HCT116 (cell line): ENCODE measurements at places on chromosomes 13 and 19.

DNA sequence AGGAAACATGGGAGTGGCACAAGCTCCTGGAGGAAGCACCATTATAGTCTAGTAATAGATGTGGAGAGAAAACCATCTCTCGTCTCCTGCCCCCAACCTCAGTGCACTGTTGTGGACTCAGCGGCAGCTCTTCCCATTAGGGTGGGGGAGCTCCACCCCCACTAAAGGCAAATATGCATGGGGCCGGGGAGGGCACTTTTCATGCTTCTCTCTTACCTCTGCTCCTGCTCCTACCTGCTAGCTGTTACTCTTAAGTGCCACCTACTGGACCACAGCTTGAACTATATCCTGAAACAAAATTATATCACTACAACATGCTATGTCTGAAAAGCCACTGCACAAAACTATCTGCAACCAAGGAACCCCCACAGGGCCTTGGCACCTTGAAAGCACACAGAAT, 112.6 kb upstream of the DACH1 start:
- peak; percentile 6 for DNase-seq

DNA sequence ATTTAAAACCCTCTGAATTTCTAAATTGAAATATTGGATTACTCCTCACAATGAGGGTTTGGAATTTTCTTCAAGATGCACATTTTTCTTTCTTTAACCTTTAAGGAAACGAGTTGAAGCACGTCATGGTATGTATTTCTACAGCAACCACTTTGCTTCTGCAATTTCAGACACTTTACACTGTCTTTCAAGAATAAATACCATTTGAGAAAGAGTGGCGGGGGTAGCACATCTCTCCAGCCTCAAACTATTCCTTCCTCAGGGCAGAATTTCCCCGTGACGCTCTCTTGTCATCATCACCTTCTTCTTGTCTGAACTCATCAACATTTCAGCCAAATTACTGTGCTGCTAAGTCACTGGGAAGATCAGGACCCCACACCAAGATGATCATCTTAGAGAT, 1073.4 kb downstream of the EFNB2 start:
- no peak for DNase-seq

DNA sequence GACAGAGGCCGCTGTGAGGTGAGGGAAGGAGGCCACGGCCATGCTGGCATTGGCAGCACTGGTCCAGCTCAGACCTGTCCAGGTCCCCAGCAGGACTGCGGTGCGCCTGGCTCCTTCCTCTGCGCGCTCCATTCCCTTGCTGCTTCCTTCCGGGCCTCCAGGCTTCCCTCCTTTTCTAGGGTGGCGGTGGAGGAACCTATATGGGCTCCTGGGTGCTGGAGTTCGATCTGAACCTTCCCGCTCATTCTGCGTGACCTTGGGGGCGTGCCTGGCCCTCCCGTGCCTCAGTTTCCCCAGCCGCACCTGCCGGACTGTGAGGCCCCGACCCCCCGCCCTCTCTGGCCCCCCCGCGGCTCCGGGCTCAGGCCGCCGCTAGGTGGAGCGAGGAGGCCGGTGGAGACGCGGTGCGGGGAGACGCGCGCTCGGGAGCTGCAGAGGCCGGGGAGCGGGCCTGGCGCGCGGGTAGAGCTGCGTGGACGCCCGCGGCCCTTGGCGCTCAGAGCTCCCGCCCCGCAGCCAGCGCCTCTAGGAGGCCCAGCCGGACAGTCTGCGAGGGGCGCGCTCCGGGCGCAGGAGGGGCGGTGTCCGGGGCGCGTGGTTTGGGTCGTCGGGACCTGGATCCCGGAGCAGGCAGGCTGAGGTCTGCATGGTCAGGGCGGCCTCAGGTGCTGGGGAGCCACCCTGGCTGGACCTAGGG, 29.9 kb downstream of the EFNA2 start:
- peak; percentile 18 for DNase-seq

GRCh38 chr19:4534836-4535658, at the start of gene PLIN5:
Gene PLIN5 (minus strand): TSS chr19:4535224. CDS start chr19:4534074, 1,150 bp downstream.
- peak; percentile 65 for DNase-seq

DNA sequence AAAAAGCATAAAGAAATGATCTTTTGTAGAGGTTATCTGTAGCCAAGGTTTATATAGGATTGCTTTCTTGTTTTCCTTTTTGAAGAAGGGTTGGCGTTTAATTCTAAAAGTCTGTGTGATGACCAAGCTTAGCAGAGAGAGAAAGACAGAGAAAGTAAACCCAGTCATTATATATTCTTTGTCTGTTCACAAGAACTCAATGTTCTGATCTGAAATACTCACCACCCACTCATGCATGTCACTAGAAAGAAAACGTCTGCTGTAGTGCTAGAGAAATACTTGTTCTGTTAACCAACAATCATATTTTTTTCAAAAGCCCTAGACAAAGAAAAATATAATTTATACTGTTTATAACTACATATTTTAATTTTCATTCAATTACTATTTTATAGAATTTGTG, 173.7 kb upstream of the SLITRK5 start:
- DNase-seq, result no peak

GRCh38 chr13:24922387-24922744, 158.4 kb downstream of the RNF17 start:
- no peak for DNase-seq

- DNase-seq, result no peak
Observed at GRCh38 chr19:8682472-8682871, 16.1 kb downstream of the ACTL9 start.

GRCh38 chr13:44764302-44764692, 188.2 kb upstream of the TSC22D1 start:
- DNase-seq, result no peak

GRCh38 chr13:58376349-58376748, 744.8 kb downstream of the PCDH17 start:
- no peak for DNase-seq

- DNase-seq, result no peak
Observed at GRCh38 chr13:98873377-98874028, 104.4 kb downstream of the DOCK9 start.

DNA sequence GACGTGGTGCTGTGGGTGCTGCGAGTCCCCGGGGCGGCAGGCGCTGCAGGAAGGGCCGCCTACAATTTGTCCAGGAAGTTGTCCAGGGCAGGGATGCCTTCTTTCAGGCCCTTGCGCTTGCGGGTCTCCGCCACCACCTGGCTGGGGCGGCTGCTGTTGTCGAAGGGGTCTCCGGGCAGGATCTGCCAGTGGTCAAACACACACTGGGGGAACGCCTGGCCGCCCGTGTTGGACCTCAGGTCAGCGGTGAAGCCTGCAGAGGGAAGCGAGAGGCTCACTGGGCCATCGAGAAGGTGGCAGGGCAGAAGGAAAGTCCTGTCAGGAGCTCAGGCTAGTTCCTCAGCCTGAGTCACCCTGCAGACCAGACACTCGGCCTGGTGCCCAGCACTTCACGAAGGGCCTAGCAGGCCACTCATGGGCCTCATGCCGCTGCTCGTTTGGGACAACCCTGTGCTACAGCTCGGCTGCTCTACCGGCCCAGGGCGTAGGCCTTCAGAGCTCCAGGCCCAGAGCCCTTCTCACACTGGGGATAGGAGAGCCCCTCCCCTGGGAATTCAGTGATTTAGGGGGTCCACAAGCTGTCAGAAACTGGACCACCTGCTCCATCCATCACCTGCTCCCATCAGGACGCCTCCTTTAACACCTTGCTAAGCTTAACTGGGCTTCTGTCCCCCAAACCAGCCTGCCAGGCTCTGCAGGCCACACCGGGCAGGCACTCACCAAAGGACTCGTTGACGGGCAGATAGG, 5.8 kb upstream of the DAPK3 start:
- DNase-seq, result no peak

DNA sequence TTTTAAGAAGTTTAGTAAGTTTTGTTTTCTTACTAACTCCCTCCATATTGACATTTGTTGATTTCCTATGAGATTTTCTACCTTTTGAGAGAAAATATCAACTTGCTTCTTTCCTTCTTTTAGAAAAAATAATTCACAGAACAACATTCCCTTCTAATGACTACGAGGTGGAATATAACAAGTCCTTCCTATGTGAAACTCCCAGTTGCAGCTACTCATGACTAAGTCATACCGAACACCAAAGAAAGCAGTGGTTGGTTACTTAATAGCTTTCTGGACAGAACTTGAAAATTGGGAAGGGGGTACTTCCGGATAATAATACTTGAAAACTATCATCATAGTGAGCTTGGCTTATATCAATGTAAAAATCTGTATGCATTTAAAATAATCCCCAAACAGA, 144.8 kb downstream of the DACH1 start:
- DNase-seq, result no peak

- DNase-seq, result no peak
Observed at GRCh38 chr13:50760751-50761150, 82.7 kb downstream of the DLEU7 start.

DNA sequence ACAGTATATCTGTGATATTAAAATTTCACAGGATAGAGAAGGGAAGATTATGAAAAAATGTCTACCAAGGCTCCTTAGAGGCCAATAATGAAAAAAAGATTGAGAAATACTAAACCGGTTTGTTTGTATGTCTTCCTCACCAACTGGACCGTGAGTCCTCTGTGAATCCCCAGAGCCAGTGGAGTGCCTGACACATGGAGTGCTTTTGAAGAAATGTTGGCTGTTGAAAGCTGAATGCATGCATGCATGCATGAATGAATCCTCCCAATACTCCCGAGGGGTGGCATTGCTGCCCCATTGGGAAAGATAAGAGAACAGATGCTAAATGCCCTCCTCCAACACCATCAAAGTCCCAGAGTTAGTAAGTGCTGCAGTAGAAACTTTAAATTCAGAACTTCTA, 152.7 kb upstream of the SERP2 start:
- no peak for DNase-seq

DNA sequence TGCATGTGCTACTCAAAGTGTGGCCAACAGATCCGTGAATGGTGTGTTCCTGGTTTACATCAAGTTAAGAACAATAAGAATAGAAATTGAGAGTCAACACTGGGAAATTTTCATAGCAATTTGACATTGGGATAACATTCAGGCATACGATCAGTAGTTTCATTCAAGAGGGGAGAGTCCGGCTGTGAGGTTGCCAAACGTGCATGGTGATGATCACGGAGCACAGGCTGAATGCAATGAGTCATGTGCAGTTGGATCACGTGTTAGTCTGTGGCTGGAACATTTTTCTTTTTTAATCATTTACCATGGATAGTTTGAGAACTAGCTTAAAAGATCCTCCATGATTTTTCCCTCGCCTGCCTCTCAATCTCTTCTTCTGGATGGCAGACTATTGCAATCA, 2.5 kb upstream of the DCT start:
- no peak for DNase-seq

DNA sequence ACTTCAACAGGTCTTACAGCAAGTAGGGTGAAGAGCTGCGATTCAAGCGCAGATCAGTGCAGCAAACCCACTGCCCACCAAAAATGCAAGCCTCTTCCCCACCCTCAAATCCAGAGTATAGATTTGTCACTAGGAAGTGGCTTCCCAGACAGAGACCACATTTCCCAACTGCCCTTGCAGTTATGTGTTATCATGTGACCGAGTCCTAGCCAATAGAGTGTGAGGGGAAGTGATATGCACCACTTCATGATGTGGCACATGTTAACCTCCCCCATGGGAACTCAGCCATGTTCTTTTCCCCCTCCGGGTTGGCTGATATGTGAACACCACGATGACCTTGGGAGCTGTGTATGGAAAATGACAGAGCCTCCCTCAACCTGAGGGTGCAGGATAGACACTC, 50.8 kb downstream of the MBD3L2B start:
- DNase-seq, result peak; percentile 41

GRCh38 chr13:22286338-22286737, 615.5 kb downstream of the FGF9 start:
- DNase-seq, result no peak

- DNase-seq, result peak; percentile 26
Observed at GRCh38 chr13:66618702-66619101, 611.4 kb downstream of the PCDH9 start.

DNA sequence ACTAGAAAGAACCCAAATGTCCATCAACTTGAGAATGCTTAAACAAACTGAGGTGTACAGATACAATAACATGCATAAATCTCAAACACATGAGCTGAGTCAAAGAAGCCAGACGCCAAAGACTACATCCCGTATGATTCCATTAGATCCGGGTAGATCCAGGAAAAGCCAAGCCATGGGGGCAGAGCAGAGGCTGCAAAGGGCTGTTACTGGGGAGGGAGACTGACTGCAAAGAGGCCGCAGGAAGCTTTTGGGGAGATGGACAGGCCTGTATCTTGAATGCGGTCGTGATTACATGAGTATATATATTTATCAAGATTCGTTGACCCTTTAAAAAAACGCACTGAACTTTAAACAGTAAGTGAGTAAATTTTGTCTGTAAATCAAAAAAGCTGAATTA, 28.7 kb downstream of the GGACT start:
- no peak for DNase-seq
